ENCODE measurements at places on chromosomes 12 and 14.

DNA sequence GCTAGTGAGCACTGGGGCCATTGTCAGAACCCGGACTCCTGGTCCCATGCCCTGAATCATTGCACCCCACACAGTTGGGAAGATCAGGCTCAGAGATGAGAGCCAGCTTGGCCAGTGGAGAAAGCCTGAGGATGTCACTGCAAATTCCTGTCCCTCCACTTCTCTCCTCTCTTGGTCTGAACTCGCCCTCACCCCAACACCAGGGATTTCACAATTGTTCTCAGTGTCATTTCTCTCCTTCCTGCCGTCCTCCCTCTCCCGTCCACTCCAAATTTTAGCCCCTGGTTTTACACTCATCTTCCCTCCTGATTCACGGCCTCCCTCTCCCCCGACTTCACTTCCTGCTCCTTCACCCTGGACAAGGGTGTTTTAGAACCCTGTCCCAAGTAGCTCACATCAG is 11.1 kb downstream of the KRT75 start:
- no peak for DNase-seq

DNA sequence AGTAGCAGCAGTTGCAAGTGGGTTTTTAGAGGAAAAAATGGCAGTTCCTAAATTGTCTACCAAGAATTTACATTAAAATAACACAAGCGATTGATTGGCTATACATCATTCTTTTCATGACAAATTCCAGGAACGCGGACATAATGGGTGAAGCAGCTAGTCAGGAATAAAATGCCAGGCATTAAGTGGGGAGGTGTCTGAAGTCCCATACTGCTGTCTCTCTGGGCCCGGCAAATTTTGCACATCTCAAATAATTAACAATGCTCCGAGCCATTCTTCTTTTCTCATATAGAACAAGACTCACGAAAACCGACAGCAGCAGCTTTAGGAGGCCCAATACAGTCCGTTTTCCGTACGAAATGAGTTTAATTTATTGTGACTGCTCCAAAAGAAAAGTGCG is 696 bp downstream of the RPL36AL start:
- DNase-seq, result no peak

- DNase-seq, result no peak
Observed at GRCh38 chr12:49059299-49060171, 1.1 kb downstream of the KMT2D start.

GRCh38 chr14:84937449-84937848 is 592.5 kb upstream of the FLRT2 start:
- DNase-seq, result no peak
